Fibroblast of lung (primary cell): ENCODE measurements at places on chromosomes 1 and 21. TPM values are rescaled to one million over a fixed set of nuclear protein-coding genes. Genes with fewer than 3 reads are reported as not detected.
A peak's percentile ranks its signal among the peaks of the same experiment; 100 is the strongest.

Gene INTS3
- total RNA-seq = 30.0 and 37.3 TPM in 2 replicates

- H3K27ac ChIP-seq = peak within 1 kb of the TSS; percentile 90
- peak; percentile 74 for DNase-seq
- peaks cover 6% of the 10 kb centered on the region for H3K4me1 ChIP-seq
- H3K4me3 ChIP-seq = peak within 1 kb of the TSS; percentile 79
- H3K36me3 ChIP-seq = no peaks in the 10 kb centered on the region
Measured at GRCh38 chr1:32205401-32206370, at the start of gene IQCC. Gene IQCC (plus strand): TSS chr1:32205671. CDS start chr1:32205682, 11 bp downstream.

- H3K27me3 ChIP-seq = no peaks in the 10 kb centered on the region
- H3K27ac ChIP-seq = no peak overlapping the region
Measured at GRCh38 chr1:63547621-63548294, 24.4 kb downstream of the EFCAB7 start.

Gene RAB25
- total RNA-seq = not detected in 2 replicates
